ENCODE measurements at places on chromosomes 11 and 22. TPM values are rescaled to one million over a fixed set of nuclear protein-coding genes. Genes with fewer than 3 reads are reported as not detected.

The TENM4 gene
- 16.6 TPM for total RNA-seq

The INS gene
- total RNA-seq, result not detected

The CDON gene
- 50.5 TPM for total RNA-seq

The ZMAT5 gene
- 20.8 TPM for total RNA-seq

The ISX gene
- total RNA-seq, result not detected

- DNase-seq, result no peak
These were observed 75.2 kb downstream of the TEAD1 start for GRCh38 chr11:12749442-12749841.

DNA sequence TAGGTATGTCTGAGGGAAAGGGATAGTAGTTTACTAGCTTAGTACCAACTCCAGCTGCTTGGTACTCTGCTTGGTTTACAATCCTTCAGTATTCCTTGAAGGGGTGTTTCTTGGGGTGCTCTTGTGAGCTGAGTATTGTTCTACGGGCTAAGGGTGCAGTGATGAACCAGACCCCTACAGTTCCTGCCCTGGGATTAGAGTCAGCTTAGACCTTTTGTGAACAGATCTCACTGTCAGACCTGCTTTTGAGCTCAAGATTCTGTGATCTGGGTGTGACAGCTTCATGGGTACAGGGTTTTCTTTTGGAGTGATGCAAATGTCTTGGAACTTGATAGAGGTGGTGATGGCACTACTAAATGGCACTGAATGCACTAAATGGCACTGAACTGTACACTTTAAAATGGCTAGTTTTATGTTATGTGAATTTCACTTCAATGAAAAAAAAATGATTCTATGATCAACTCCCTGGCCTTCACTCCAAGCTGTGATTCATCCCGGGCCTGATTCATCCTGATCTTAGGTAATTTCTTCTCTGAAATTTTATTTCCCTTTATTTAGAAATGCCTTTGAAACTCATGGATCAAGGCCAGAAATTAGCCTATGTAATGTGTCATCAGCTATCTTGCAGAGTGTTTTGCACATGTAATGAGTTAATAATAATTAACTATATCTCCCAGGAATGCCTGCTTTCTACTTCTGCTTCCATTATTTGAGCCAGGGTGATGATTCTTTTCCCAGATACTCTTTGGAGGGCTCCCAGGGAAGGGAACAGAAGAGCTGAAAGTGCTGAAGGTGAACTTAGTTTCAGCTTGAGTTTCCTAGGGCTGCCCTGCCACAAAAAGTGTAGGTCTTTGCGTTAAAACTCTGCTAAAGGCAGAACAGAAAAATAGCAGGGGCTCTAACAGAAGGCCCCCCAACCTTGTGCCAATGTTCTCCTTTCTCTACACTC lies 87.9 kb downstream of the NCAM1 start:
- no peak for DNase-seq

- no peak for DNase-seq
These were observed at the start of gene OR4C6 for GRCh38 chr11:55661901-55662300. TSS of gene OR4C6 (plus strand) at chr11:55662201. CDS start at chr11:55665167, 2,966 bp downstream.

DNA sequence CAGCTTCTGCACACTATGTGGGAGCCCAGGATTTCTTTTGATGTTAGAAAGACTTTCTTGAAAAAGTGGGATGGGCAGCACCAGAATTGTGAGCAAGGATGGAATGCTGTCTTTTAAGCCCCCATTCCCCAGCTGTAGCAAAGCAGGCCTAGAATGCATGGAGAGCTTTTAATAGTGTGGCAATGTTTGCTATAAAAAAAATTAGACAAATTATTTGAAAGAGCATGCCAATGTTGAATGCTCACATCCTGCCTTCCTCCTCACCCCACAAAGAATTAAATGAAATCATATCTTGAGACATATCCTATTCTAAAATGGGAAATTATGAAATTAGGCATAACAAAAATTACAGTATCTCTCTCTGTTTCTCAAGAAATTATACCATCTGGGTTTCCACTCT lies 154.7 kb downstream of the C11orf91 start:
- no peak for DNase-seq

- DNase-seq, result no peak
These were observed 146.0 kb upstream of the SYT13 start for GRCh38 chr11:45432100-45432499.

DNA sequence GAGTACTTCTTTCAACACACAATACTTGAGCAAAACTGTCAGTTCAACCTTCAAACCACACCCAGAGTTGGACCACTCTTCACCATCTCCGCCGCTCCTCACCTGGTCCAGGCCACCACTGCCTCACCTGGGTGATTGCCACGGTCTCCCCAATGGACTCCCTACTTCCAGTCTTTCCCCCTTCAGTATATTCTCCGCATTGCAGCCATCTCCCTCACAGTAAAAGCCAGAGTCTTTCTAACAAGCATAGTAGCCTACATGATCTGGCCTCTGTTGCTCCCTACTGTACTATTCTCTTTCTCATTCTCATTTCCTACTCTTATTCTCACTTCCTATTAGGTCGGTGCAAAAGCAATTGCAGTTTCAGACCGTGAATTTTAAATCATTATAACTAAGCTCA lies 28.5 kb downstream of the AASDHPPT start:
- no peak for DNase-seq

DNA sequence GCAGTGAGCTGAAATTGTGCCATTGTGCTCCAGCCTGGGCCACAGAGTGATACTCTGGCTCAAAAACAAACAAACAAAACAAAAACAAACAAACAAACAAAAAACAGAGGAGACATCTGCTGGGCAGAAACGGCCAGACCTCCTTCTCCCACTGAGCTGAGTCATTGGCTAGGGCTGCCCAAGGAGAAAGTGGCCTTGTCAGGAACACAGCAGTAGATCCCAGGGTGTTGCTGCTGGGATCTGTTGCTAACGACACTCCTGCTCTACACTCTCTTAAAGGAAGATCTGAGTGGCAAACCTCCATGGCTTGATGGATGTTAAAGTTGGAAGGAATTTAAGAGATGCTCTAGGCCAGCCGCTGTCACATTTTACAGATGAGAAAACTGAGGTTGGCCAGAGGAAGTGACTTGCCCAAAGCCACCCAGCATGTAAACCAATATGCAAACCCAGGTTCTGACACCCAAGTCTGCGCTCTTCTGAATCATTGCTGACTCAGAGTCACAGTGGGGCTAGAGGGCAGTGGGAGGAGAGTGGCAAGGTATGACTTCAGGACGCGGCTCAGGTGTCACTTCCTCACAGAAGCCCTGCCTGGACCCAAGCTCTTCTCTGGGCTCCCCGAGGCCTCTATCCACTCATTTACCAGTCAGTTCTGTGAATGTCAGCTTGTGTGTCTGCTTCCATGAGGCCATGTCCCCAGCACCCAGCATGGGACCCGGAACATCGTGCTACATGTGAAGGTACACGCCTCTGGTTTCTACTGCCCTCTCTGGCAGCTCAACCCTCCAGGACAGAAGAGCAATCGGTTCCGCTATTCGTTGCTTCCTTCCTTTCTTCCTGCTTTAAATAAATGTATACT lies 11.3 kb upstream of the GDPD5 start:
- no peak for DNase-seq

DNA sequence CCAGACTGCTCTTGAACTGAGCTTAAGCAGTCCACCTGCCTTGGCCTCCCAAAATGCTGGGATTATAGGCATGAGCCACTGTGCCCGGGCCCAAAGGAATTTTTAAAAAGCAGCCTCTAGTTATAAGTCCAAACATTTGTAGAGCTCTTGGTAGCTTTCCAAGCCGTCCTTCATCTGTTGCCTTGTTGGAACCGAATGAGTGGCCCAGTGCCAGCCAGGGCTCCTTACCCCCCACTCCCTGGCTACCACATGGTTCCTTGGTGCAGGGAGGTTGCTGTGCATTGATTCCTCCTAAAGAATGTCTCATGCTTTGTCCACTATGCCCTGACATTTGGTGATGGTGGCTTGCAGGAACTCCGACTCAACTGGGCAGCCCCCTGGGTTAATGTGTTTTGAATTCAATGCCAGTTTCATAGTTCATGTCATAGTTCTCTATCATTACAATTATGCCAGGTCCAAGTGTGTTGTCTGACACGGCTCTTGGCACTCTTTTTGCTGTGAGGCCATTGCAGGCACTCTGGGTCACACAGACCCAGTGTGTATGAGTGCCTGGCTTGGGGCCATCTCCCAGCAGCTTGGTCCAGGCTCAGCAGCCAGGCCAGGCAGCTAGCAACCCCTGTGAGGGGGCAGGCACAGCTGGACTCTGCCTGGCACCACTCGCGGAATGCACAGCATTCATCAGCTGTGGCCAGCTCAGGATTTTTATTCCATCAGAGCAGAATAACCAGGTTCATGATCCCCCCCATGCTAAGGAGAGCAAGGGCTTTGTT lies 13.3 kb upstream of the MICALL1 start:
- no peak for DNase-seq

GRCh38 chr11:132908414-132908810 lies 623.9 kb downstream of the OPCML start:
- DNase-seq, result no peak

DNA sequence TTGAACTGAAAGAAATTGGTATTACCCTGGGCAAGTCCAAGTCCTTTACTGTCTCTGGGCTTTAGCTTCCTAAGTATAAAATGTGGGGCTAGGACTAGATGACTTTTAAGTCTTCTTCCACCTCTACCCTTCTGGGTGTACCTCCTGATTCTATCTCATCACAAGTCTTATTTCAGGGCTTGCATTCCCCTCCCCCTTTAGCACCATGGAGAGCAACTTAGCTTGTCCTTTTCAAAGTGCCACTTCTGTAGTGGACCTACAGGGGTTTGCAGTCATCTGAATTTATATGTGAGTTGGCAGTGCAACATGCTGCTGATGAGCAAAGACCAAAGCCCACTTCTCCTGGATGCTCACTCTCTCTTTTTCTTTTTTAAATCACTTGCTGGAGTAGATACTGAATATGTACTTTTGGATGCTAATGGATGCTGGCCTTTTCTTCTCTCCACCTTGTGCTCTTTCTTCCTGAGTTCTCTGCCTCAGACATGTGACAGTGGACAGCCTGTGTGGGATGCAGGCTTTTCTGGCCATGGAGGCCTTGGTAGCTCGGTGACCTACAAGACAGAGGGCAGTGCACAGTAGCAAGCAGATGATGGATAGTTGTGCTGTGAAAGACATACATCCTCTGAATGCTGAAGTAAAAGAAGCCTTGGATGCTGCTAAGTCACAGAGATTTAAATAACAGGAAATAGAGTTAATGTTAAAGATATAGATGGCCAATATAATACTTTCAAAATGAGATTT lies 185.0 kb downstream of the NELL1 start:
- peak; percentile 75 for DNase-seq

DNA sequence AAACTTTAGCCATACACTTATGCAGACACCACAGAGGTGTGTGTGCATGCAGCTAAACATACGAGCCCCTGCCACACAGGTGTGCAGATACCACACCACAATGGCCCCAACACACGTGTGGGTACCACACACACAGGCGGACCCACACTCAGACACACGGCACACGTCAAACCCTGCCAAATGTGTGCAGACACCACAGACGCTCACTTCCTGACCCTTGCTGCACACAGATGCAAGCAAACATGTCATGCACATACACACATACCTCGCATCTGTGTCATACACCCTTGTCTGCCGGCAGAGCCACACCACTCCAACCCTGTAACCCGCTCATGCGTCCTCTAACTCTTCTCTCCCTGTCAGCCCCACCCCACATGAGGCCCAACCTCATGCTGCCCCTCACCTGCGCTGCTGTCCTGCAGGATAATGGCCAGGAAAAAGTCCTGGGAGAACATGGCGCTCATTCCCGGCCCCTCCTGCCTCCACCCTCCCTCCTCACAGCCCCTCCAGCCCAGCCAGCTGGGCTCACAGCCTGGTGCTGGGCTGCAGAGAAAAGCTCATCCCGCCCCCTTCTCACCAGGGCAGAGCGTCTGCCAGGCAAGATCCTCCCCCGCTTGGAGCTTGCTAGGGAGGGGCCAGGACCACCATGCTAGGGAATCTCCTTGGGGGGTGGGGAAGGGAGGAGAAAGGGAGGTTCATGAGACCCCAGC lies 14.2 kb downstream of the SMPD1 start:
- peak; percentile 60 for DNase-seq

- no peak for DNase-seq
These were observed at the start of gene GAB2 for GRCh38 chr11:78417175-78417887. TSS of gene GAB2 (minus strand) at chr11:78417820. CDS start at chr11:78417720, 100 bp downstream.

DNA sequence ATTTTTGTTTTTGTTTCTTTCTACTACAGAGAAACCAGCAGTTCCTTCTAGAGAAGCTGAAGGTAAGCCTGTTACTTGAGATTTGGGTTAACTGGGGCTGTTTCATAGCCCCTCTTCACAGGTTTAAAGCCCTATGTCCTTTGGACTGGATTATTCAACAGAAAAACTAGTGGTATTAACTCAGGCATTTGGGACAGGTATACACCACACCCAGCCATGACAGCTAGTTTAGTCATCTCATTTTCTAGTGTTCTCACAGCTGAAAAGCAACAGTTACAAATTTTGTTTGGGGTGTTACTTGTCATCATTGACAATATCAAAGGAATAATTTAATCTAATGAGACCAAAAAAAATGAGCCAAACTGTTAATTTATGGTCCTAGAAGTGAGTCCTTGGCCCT lies 14.0 kb downstream of the LAYN start:
- DNase-seq, result no peak

DNA sequence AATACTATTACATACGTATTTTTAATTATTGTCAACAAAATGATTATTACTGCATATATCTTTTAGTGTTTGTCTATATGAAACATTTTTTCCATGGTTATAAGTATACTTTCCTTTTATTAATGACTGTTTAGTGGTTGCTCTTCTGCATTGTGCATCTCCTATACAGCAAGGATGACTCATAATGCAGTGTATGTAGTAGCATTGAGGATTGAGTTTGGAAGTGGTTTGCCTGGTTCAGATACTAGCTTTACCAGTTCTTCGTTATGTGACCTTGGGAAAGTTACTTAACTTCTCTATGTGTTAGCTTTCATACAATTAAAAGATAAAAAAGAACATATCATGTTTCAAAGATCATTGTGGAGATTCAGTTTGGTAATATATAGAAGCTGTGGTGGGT lies 44.1 kb downstream of the CHORDC1 start:
- DNase-seq, result no peak

Data from neural progenitor cell (in vitro differentiated cells).